ENCODE measurements at places on chromosomes 2 and 18. TPM values are rescaled to one million over a fixed set of nuclear protein-coding genes. Genes with fewer than 3 reads are reported as not detected.
A peak's percentile ranks its signal among the peaks of the same experiment; 100 is the strongest.

MC4R gene
- not detected for total RNA-seq

SYT4 gene
- not detected for total RNA-seq

MAP4K4 gene
- 162 TPM for total RNA-seq

DNA sequence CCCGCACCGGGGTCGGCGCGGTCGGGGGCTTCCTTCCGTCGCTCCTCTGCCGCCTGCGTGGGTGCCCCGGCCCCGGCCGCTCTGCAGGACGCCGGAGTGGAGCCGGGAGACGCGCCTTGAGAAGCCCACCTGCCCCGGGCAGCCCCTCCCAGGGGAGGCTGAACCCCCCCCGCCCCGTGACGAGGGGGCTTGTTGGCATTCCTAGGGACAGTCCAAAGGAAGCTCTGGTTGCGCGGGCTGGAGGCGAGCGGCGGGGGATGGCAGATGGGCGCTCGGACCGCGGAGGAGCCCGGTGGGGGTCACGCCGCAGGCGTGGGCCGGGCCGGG is 133.5 kb upstream of the MGAT5 start:
- H3K27ac ChIP-seq = no peak overlapping the region
- DNase-seq = no peak
- peaks cover 27% of the 10 kb centered on the region for H3K4me1 ChIP-seq
- no peaks in the 10 kb centered on the region for H3K27me3 ChIP-seq
- H3K36me3 ChIP-seq = no peaks in the 10 kb centered on the region

- no peak overlapping the region for H3K27ac ChIP-seq
- H3K4me3 ChIP-seq = no peak overlapping the region
- no peaks in the 10 kb centered on the region for H3K27me3 ChIP-seq
- no peak for DNase-seq
These were observed 25.5 kb upstream of the MYO3B start for GRCh38 chr2:170152421-170152820.

DNA sequence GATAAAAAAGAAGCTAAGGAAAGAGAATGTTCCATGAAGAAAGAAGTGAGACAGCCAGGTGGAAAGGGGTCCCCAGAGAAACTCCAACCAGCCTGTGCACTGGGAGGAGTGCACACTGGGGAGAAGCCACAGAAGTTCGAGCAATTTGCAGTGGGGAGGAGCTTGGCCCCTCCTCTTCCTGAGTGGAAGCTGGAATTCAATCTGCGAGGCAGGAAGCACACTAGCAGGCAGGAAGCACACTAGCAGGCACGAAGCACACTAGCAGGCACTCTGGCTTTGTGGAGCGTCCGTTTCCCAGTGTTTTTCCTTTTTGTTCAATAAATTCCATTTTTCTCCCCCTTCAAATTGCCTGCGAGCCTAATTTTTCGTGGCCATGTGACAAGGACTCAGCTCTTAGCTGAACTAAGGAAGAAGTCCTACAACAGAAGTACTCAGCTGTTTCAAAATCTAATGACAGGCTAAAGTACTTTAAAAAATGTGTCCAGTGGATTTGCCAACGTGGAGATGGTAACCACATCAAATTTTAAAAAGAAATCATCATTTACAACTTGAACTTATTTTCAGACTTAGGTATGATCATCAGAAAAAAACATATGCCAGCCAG is 21.4 kb upstream of the SPIRE1 start:
- H3K27me3 ChIP-seq = no peaks in the 10 kb centered on the region
- no peak overlapping the region for H3K27ac ChIP-seq
- peaks cover 62% of the 10 kb centered on the region for H3K36me3 ChIP-seq
- no peak overlapping the region for H3K4me3 ChIP-seq
- H3K4me1 ChIP-seq = peaks cover 8% of the 10 kb centered on the region

DNA sequence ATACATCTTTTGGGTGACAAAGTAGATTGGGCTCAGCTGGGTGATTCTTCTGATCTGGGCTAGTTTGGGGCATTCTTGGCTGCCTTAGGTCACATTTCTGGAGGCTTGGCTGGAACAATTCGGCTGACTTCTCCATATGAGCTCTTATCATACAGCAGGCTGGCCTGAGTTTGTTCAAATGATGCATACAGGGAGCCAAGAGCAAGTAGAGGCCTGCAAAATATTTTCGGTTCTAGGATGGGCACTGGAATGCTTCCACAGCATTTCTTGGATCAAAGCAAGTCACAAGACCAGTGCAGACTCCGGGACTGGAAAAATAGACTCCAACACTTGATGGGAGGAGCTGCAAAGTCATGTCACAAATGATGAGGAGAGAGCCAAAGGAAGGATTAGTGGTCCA is 98.4 kb downstream of the SCG2 start:
- no peaks in the 10 kb centered on the region for H3K27me3 ChIP-seq
- DNase-seq = peak; percentile 38
- H3K4me3 ChIP-seq = no peak overlapping the region
- H3K36me3 ChIP-seq = no peaks in the 10 kb centered on the region
- no peaks in the 10 kb centered on the region for H3K4me1 ChIP-seq

DNA sequence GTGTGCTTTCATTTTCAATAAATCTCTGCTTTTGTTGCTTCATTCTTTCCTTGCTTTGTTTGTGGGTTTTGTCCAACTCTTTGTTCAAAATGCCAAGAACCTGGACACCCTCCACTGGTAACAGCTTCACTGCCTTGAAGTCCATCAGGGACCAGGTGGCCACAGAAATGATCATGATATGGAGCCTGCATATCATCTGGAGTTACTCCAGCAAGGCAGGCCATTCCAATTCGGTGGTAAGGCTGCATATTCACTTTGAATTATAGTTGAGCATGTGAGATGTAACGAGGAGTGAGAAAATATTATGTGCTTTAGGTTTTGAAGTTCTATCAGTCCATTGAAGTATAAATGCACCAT is 26.3 kb upstream of the SPATA3 start:
- no peaks in the 10 kb centered on the region for H3K27me3 ChIP-seq
- no peak overlapping the region for H3K27ac ChIP-seq
- no peak overlapping the region for H3K4me3 ChIP-seq
- H3K4me1 ChIP-seq = no peaks in the 10 kb centered on the region
- no peak for DNase-seq

Data from MCF 10A (cell line).